ENCODE measurements at places on chromosomes 5 and 9.

DNA sequence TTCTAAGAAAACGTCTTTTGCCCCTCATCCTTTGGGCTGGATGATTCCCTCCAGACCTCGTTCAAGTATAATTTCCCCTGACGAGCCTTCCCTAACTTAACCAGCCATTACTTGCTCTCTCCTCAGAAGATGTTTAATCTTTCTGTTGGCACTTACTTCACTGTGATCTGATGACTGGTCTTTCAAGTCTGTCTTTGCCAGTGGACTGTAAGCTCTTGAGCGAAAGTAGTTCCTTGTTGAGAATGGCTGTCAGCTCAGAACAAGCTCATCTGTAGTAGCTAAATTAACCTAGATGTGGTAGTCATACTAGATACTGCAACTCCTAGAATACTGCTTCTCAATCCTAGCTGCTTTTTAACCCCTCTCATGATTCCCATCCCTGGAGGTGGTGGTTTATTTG lies 125.0 kb downstream of the AOPEP start:
- DNase-seq = no peak

- DNase-seq = no peak
These were observed 176.6 kb upstream of the KCNN2 start for GRCh38 chr5:114185274-114185673.

DNA sequence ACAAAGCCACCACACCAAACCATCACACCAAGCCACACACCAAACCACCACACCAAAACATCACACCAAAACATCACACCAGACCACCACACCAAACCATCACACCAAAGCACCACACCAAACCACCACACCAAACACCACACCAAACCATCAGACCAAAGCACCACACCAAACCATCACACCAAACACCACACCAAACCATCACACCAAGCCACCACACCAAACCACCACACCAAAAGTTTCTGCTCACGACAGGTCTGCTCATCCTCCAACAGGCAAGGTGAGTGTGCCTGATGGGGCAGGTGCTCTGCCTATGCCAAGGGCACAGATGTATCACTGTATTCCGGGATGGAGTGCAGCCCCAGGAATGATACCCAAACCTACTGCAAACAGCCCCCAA lies 87.9 kb upstream of the FSTL4 start:
- no peak for DNase-seq

GRCh38 chr9:23496489-23497136 lies 329.4 kb downstream of the ELAVL2 start:
- DNase-seq = no peak

GRCh38 chr9:99013550-99013949 lies 69.8 kb downstream of the COL15A1 start:
- no peak for DNase-seq

DNA sequence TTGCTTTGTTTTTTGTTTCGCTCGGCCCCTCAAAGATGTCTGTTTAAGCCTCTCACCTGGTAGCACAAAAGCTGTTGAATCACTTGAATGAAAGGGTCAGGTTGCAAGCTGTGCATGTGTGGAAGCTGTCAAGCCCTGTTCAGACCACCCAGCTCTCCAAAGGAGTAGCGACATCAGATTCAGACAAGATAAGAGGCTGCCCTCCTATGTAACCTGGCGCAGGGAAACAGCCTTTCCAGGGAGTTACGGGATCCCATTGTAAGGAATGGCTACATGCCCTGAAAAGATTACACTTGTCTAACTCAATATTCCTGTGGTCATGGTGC lies 2.9 kb downstream of the FREM1 start:
- no peak for DNase-seq

- DNase-seq = no peak
These were observed 163.8 kb downstream of the TMEM38B start for GRCh38 chr9:105858006-105858690.

DNA sequence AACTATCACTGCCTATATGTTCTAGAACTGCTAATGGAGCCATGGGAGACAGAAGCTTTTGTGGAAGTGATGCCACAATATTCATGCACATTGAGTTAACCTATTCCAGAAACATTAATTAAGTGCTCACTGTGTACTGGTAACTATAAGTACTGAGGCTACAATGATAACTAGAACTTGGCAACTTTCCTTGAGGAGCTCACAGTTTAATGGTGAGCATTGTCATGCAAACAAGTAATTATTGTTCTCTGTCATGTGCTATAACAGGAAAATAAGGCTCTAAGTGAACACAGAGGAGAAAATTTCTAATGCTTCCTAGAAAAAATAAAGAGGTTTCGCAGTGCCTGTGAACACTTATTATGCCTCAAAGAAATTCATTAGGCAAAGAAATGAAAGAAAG lies 142.2 kb downstream of the BAAT start:
- DNase-seq = no peak

DNA sequence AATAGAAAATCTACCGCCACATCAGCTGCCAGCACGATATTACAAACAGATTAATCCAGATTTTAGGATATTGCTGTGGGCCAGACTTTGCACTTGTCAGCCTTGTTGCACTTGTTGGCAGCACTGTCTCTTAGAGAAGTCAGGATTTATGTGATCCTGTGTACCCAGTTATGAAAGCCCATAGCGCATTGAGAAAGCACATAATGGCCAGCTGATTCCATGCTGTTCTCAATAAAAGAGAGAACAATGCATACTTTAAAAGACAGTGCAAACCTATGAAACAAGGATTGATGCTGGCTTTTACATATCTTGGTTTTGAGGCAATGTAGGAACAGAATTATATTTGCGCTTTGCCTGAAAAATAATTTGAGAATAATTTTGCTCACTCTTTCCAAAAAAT lies 140.8 kb downstream of the CEP120 start:
- DNase-seq = no peak

- DNase-seq = no peak
These were observed 100.4 kb upstream of the C9orf72 start for GRCh38 chr9:27673641-27674040.

- no peak for DNase-seq
These were observed 279.6 kb downstream of the ARRDC3 start for GRCh38 chr5:91103353-91104061.

DNA sequence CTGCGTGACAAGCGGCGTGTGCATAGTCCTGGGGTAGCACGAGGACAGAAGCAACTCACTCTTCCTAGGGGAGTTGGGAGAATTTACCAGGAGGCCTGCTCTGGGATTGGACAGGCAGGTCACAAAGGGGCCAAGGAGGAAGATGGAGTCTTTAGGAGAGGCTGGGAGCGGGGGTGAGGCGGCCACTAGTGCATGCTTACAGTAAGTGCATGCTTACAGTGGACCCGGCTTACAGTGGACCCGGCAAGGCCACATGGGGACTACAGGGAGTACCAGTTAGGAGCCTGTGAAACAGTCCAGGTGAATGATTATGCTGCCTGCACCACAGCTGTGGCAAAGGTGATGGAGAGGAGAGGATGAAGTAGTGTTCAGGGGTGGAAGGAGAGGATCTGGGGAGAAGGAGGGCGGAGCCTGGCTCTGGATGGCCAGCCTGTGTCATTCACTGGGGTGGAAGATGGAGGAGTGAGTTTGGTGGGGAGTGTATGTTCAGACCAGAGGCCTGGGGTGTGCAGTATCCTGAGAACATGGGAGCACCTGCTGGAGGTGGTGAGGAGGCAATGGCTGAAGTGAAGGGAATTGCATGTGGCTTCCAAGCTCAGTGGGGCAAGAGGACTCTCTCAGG lies 78.7 kb downstream of the CRB2 start:
- DNase-seq = no peak

DNA sequence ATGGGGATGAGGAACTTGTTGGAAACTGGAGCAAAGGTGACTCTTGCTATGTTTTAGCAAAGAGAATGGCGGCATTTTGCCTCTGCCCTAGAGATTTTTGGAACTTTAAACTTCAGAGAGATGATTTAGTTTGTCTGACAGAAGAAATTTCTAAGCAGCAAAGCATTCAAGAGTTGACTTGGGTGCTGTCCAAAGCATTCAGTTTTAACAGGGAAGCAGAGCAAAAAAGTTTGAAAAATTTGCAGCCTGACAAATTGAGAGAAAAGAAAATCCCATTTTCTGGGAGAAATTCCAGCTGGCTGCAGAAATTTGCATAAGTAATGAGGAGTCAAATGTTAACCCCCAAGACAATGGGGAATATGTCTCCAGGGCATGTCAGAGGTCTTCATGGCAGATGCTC lies 682.3 kb upstream of the ST8SIA4 start:
- DNase-seq = no peak

DNA sequence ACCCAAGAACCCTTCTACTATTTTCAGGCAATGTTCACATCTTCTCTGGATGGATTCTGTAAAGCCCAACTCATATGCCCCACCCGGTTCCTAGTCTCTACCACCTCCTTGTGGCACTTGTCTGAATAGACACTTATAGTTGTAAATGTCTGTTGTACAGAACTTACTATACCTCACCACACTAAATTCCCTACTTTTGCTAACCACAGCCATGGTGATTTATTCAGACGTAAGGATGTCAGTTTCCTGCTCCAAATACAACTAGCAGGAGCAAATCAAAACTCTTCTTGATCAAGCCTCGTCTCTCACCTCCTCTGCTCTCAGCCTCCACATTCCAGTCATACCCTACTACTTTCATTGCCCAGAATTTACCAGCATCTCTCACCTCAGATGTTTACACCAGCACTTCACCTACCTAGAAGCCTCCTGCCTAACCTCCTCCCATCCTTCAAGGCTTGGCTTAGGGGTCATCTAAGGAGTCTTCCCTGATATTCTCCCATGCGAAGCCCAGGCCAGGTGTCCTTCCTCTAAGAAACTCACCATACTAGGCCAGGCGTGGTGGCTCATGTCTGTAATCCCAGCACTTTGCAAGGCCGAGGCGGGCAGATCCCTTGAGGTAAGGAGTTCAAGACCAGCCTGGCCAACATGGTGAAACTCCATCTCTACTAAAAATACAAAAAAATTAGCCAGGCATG lies 75.5 kb downstream of the MAPKAP1 start:
- no peak for DNase-seq

GRCh38 chr9:69519470-69520240 lies 152.5 kb downstream of the APBA1 start:
- no peak for DNase-seq

DNA sequence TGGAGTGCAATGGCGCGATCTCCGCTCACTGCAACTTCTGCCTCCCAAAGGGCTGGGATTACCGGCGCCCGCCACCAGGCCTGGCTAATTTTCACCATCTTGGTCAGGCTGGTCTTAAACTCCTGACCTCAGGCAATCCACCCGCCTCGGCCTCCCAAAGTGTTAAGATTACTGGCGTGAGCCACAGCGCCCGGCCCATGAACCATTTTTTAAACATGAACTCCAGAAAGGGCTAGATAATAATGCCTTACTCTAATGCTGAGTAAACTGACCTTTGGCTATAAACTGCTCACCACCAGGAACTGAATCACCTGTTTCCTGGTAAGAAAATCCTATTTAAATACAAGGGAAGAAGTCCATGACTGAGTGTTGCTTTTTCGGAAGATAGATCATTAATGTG lies 23.2 kb upstream of the DAB2 start:
- DNase-seq = no peak

DNA sequence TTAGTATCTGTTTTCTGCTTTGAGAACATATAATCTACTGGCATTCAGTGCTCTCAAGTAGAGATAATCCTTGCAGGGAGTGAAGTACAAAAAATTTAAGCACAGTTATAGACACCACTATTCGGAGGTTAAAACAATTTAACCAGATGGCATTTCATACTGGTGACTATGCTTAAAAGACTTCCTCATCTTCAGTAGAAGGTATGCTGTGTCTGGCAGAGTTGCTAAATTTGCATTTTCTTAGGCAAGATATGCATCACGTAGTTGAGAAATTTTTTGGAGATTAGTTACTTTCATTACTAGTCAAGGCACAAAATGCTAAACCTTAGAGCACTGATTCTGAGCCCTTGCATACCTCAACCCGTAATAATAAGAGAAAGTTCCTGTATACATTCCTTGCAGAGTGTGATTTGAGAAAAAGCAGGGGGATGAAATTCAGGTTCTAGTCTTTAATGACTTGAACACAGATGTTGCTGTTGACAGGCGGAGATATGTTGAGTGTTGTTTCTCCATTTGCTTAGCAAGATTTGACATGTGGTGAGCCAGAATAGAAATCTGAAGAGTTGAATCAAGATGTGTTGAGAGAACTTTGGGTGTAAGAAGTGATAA lies 70.8 kb upstream of the STARD4 start:
- DNase-seq = no peak

DNA sequence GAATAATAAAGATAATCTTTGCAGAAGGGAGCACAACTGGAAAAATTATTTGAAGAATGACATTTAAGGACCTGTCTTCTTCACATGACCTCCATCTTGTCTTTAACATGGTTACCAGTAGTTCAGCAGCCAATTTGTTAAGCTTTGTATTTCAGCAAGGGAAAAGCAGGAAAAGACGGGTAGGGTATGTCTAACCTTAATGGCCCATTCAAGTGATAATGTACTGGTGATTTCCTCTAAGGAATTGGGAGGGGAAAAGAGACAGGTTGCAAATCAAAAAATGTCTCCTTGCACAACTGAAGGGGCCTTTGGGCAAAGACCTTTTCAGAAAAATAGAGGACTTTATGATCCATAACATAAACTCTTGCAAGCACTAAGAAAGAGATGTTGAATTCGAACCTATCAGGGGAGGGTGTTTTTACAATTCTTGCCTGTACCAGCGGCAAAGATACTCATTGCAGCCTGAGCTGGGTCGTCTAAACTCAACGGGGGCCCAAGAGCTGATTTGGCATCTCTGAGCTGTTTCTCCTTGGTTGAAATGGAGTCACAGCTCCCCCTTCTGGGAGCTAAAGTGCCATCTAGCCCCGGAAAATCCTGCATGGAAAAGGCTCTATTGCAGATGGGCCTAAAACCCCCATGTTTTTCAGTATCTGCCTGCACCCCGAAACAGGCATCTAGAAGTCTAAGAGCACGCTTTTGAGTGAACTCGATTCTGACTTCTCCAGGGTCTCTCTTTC lies 3.8 kb downstream of the BRINP1 start:
- no peak for DNase-seq
